ENCODE measurements at places on chromosomes 13 and 19.

DNA sequence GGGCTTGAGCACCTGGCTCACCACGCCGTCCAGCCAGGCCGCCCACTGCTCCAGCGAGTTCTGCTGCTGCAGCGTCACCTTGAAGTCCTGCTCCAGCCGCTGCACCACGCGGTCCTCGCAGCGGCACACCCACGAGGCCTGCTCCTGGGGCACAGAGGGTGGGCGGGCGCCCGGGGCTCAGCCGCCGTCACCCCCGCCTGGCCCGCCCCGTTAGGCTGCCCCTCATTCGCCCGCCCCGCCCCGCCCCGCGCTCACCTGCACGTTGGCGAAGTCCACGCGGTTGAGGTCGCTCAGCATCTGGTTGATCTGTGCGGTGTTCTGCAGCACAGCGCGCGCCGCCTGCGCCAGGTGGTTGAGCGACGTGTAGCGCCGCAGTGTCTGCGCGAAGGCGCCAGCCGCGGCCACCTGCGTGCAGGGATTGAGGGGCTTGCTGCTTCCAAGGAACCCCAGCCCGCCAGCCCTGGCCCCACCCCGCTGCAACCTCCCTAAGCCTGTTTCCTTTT, 11.3 kb downstream of the DCAF15 start:
- DNase-seq, result no peak

DNA sequence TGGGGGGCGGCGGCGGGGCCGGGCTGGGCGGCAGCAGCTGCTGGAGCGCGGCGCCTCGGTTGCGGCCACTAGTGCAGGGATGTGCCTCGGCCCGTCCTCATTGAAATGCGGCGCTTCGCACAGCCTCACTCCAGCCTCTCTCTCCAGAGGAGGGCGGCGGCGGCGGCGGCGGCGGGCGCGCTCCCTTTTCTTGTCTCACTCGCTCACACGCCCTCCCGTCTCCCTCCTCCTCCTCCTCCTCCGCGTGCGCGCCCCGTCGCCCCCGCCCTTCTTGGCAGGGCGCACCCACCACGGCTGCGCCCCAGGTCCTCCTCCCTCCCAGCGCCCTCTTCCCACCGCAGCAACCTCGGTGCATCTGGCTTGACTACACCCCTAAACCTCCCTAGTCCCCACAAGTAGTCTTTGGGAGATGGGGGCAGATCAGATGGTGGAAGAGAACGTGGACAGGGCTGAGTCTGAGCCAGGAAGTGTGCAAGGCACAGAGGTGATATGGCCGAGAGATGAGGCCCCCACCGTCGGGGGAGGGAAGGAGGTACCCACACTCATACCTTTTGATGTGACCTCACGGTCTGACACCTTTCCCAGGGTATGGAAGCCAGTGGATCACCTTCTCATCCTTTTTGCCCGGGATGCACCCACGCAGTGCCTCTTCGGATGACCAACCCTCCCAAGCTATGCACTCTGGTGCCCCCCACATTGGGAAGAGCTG, at the start of gene DCLK1:
Gene DCLK1 (minus strand): TSS at position 161 of the 709 bp plus-strand sequence.
- no peak for DNase-seq

DNA sequence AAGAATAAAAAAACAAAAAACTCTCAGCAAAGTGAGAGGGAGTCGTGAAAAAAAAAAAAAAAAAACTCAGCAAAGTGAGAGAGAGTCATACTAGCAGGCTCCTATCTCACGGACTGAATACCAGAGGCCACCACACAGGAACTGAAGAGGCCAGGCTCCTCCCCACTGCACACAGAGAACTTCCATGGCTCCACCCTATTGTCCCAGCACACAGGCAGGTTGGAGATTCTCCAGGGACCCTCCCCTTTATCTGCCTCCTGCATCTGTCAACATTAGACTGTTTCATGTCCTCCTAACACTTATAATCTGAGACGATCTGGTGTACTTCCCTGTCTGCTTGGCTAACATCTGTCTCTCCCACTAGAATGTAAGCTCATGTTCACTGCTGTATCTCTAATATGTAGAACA, 37.0 kb upstream of the FARP1 start:
- DNase-seq, result peak; percentile 27

DNA sequence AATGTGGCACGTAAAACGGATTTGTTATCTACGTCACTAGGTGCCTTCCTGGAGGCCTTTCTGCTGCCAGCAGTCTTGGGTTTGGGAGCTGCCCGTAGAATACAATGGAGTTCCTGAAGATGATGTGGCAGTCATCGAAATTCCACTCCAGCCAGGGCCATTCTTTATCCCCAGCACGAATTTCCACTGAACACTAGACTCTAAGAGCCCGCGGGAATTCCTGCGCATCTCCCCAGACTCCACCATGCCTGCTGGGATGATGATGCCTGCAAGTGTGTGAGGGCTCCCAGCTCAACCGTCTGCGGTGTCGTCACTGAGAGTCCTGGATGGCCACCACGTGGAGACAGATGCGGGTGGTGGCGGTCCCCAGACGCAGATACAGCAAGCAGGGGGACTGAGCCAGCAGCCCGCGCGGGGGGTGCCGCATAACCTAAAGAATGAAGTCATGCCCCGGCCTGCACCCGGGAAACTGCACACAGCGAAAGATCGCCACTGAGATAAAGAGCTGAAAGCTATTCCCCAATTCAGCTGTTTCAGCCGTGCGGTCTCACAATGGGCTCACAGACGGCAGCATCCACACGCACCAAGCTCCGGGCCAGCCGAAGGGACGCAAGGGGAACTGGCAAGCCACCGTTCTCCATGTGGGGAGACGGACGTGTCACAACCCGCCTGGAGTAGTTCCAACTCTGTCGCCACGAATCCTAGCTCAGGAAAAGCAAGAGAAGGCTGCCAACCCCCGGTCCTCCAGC, 41.1 kb downstream of the COL4A1 start:
- no peak for DNase-seq

- no peak for DNase-seq
Measured at GRCh38 chr13:37175996-37176395, 70.5 kb upstream of the CSNK1A1L start.
